ENCODE measurements at places on chromosomes 3 and 15.
A peak's percentile ranks its signal among the peaks of the same experiment; 100 is the strongest.

GRCh38 chr3:109643590-109643989 lies 306.2 kb upstream of the DPPA4 start:
- H3K4me3 ChIP-seq = no peak overlapping the region
- no peaks in the 10 kb centered on the region for H3K4me1 ChIP-seq
- DNase-seq = peak; percentile 51
- no peaks in the 10 kb centered on the region for H3K27me3 ChIP-seq

GRCh38 chr15:92636908-92637481 lies 18.6 kb downstream of the FAM174B start:
- no peaks in the 10 kb centered on the region for H3K36me3 ChIP-seq

DNA sequence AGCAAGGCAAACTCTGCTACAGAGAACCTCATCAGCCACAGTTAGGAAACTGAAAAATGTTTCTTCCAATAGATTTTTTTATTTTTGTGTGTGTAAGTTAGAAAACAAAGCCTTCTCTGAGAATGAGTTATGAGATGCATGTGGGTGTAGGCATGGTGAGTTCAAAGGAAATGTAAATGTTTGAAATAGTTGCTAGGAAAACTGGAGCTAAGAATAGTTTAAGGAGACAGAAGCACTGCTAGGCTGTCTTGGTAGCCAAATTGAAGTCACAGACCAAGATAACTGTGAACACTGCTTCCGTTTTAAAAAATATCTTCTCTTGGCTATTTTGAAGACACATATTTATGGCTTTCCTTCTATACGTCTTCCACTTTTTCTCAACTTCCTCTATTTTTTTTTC lies 1501.2 kb upstream of the CADM2 start:
- no peaks in the 10 kb centered on the region for H3K27me3 ChIP-seq
- peak; percentile 12 for DNase-seq
- no peaks in the 10 kb centered on the region for H3K36me3 ChIP-seq
- H3K4me1 ChIP-seq = no peaks in the 10 kb centered on the region
- H3K27ac ChIP-seq = no peak overlapping the region
- no peak overlapping the region for H3K4me3 ChIP-seq

DNA sequence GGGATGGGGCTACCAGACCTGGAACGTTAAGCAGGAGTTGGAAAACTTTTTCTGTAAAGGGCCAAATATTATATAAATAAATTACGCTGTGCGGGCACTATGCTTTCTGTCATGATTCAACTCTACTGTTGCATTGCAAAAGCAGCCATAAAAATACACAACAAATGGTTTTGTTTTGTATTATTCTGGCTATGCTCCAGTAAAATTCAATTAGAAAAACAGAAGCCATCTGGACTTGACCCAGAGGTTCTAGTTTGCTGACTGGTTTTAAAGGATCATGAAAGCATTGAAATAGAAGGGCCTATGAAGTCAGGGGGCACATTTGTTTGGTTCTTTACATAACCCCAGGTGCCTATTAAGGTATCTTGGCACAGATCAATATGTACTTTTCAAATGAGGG lies 647.4 kb upstream of the LMCD1 start:
- H3K4me3 ChIP-seq = no peak overlapping the region
- no peak for DNase-seq
- no peaks in the 10 kb centered on the region for H3K27me3 ChIP-seq

GRCh38 chr15:85890620-85890980 lies 95.9 kb upstream of the KLHL25 start:
- H3K27me3 ChIP-seq = no peaks in the 10 kb centered on the region
- H3K4me1 ChIP-seq = no peaks in the 10 kb centered on the region
- no peak overlapping the region for H3K4me3 ChIP-seq
- H3K27ac ChIP-seq = no peak overlapping the region
- DNase-seq = no peak

- no peaks in the 10 kb centered on the region for H3K36me3 ChIP-seq
- no peak overlapping the region for H3K4me3 ChIP-seq
- H3K27me3 ChIP-seq = no peaks in the 10 kb centered on the region
- H3K4me1 ChIP-seq = no peaks in the 10 kb centered on the region
- no peak overlapping the region for H3K27ac ChIP-seq
- no peak for DNase-seq
Measured at GRCh38 chr3:130907966-130908365, 14.1 kb downstream of the ATP2C1 start.

- H3K27me3 ChIP-seq = no peaks in the 10 kb centered on the region
- no peaks in the 10 kb centered on the region for H3K36me3 ChIP-seq
- H3K27ac ChIP-seq = no peak overlapping the region
- peaks cover 2% of the 10 kb centered on the region for H3K4me1 ChIP-seq
Measured at GRCh38 chr3:23971684-23972083, 26.6 kb downstream of the NR1D2 start.
